ENCODE measurements at places on chromosomes 6 and 20.

DNA sequence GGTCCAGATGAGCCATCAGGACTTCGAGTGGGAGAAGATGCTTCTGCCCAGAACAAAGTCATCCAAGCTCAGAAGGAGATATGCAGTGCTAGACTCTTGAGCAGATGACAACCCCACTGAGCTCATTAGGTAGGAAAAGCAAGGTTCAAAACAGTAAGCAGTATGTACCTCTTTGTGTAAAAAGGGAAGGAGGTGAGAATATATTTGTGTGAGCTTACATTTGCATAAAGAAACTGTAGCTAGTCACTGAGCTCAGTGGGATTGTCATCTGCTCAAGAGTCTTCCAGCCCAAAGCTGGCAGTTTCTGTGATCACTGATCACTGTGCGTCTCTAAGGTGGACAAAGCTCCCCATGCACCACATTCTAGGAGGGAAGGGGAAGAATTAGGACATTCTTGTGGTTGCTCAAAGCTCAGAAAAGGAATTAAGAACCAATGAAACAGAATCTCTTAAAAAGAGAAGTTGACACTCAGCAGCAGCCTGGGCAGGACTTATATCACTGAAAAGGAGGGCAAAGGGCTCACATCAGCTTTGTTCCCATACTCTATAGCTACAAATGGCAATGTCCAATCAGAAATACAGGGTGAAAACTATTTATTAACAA is 90.0 kb upstream of the MAFB start:
- DNase-seq: no peak

- no peak for DNase-seq
Measured at GRCh38 chr6:169420912-169421543, 167.4 kb upstream of the THBS2 start.

GRCh38 chr6:44918671-44919296 is 409.3 kb upstream of the RUNX2 start:
- DNase-seq: no peak

DNA sequence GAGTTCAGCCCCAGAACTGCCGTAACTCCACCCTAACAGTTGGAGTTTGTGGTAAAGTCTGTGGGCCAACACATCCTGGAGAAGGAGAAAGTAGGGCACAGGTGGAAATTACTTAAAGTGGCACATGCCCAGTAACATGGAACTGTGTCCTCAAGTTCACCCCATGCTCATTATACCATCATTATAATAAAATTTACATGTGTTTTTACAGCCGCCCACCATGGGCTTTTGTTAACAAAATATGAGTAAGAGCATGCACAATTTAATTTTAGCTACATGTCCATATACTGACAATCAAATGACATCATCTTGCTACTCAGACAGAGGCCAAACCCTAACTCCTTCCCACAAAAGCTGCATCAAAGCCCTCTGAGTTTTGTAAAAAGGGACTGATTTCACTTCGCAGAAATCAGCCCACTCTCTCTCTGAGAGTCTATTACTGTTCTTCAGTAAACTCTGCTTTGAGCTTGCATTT is 17.3 kb upstream of the ELOVL4 start:
- DNase-seq: no peak

- no peak for DNase-seq
Measured at GRCh38 chr6:15977050-15977449, 151.8 kb upstream of the MYLIP start.

DNA sequence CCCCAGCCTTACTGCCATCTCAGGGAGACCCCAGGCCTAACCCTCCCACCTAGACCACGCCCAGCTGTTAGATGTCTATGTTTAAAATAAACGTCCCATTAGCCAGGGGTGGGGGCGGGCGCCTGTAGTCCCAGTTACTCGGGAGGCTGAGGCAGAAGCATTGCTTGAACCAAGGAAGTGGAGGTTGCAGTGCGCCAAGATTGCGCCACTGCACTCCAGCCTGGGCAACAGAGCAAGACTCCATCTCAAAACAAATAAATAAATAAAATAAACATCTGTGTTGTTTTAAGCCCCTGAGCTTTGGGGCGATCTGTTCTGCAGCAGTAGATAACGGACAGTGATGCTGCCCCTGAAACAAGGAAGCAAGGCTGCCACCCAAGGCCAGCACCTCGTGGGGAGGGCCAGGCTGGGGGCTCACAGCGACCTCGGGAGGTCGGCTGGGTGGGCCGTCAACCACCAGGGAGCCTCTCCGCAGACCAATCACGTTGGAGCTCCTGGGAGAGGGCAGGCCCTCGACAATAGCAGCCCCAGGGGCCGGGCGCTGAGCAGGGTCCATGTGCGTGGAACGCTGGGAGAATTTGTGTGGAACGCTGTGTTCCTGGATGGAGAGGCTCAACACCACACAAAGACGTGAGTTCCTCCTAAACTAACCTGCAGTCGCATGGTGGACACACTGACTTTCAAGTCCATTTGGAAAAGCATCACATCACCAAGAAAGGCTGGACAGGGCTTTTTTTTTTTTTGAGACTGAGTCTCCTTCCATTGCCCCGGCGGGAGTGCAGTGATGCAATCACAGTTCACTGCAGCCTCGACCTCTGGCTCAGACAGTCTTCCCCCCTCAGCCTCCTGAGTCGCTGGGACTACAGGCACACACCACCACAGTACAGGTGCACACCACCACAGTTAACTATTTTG is 1.0 kb upstream of the HELZ2 start:
- DNase-seq: no peak

GRCh38 chr6:109925075-109925474 is 53.0 kb upstream of the GPR6 start:
- DNase-seq: no peak

- no peak for DNase-seq
Measured at GRCh38 chr6:52337633-52338290, 24.2 kb upstream of the PAQR8 start.

DNA sequence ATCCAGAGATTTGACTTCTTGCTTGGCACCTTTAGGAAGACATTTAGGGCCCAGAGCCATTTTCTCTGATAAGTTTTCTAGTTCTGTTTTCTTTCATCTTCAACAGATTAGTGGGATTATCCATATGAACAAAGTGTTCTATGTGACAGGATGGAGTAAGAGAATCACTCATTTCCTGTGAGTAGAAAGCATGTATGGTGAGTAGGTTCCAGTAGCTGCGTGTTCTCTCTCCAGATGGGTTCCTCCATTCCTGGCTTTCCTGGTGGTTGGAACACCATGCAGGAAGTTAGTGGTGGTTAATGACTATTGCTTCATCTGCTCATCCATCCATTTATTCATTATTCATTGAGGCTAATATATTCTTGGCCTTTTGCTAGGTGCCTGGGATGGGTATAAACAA is 54.0 kb downstream of the EFCAB8 start:
- no peak for DNase-seq

GRCh38 chr6:123635567-123635966 is 1.2 kb downstream of the TRDN start:
- DNase-seq: no peak

DNA sequence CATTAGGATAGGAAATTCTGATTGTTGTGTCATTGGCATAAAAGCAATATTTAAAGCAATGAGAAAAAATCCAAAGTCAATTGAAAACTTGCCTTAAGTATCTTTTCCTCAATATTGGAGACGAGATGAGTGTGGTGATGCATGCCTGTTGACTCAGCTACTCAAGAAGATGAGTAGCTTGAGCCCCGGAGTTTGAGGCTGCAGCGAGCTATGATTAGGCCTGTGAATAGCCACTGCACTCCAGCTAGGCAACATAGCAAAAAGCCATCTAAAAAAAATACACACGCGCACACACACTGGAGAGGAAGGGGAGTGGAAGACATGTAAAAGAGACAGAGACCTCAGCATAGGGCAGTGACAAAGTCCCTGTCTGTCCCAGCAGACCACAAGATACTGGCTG is 9.7 kb upstream of the MARCKS start:
- DNase-seq: no peak

DNA sequence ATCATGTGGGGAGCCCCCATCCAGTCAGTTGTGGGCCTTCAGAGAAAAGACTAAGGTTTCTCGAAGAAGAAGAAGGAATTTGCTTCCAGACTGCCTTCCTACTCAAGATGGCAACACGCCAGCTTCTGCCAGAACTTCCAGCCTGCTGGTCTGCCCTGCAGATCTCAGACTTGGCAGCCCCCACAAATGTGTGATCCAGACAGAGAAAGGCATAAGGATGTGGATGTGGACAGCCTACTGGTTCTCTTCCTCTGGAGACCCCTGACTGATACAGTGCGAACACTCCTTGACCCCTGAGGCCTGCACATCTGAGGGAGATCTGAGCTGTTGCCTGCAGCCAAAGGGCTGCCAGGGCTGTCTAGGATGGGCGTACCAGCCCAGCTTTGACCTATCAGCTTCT is 8.6 kb downstream of the GABRR1 start:
- no peak for DNase-seq

GRCh38 chr6:145842693-145843546 is 28.3 kb upstream of the FBXO30 start:
- no peak for DNase-seq

DNA sequence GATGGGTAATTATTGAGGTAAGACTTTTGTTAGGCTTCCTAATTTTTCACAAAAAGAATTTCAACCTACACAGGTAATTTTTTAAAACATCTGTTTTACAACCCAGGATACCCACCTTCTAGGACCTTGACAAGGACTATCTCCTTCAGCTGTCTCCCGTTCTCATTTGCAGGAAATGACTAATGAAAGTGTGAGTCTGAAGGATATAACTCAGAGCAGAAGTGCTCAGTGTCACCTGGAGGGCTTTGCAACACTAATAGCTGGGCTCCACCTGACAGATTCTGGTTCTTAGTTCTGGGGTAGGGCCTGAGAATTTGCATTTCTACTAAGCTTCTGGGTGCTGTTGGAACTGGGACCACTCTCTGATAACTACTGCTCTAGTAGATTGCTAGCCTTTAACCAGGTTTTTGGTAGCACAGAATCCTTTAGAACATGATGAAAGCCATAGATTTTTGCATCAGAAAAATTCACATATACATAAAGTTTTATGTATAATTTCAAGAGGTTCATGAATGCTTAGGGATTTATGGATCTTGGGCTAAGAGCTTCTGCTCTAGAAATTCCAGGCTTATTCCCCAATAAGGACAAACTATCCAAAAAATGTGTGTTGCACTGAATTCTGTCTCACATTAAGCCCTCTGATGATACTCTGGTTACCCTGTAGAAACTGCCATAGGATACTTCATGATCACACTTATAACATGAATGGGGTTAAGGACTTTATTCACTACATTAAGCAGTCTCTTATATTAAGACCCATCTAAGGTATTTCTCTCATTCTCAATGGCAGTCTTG is 30.3 kb downstream of the AK9 start:
- no peak for DNase-seq

GRCh38 chr6:112501705-112502104 is 154.6 kb downstream of the RFPL4B start:
- DNase-seq: no peak

- DNase-seq: no peak
Measured at GRCh38 chr6:131764350-131764749, 43.5 kb upstream of the ENPP1 start.

GRCh38 chr20:21615617-21616080 is 89.8 kb upstream of the PAX1 start:
- DNase-seq: peak; percentile 28

- DNase-seq: no peak
Measured at GRCh38 chr20:59178983-59179595, 15.5 kb downstream of the ZNF831 start.

DNA sequence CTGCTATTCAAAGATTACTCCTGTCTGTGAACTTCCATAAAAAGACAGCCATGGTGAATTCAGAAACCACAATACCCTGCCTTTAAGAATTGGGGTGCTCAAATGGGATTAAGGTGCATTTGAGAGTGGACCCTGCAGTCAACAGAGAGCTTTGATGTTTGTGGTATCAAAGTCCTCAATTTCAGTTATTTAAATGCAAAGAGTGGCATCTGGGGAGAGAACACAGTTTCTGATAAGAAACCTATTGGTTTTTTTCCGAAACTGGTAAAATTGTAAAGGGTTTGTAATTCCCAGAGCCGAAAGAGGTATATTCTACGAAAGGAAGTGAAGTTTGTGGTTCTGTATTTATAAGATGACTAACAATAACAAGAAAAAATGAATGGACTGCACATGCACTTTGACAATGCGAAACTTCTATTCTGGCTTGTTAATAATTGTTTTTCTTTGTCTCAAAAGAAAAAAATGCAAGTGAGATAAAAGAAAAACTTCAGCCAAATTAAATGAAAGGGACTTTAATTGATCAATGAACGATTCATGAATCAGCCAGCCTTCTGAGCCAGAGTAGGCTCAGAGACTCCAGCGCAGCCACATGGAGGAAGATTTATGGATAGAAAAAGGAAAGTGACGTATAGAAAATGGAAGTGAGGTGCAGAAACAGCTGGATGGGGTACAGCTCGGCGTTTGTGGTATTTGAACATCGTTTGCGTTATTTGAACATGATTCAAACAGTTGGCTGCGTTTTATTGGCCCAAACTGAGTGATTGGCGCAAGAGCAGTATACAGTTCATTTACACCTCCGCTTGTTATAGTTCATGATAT is 70.5 kb upstream of the DUSP22 start:
- no peak for DNase-seq

- no peak for DNase-seq
Measured at GRCh38 chr20:46148313-46149208, 30.4 kb downstream of the CD40 start.

GRCh38 chr20:2914160-2914559 is 40.9 kb downstream of the PTPRA start:
- DNase-seq: no peak

GRCh38 chr6:37741757-37742400 is 44.2 kb upstream of the MDGA1 start:
- DNase-seq: no peak

DNA sequence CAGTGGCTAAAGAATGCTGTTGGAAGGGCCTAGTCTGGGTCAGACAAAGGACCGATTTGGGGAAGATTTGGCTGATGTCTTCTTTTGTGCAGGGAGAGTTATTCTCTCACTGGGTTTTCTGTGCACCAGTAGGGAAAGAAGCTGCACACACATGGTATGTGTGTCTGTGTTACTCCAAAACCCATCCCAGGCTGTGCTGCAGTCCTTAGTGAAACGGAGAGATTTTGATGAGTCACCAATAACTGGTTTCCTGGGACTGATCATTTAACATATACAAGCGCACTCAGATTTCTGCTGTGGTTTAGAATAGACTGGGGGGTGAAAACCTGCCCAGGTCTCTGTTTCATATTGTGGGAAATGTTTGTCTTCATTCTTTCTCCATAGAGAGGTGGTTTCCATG is 1049.8 kb downstream of the KIF16B start:
- DNase-seq: no peak
